ENCODE measurements at places on chromosomes 7 and 10. TPM values are rescaled to one million over a fixed set of nuclear protein-coding genes. Genes with fewer than 3 reads are reported as not detected.

CYP3A4 gene
- not detected for total RNA-seq

DNA sequence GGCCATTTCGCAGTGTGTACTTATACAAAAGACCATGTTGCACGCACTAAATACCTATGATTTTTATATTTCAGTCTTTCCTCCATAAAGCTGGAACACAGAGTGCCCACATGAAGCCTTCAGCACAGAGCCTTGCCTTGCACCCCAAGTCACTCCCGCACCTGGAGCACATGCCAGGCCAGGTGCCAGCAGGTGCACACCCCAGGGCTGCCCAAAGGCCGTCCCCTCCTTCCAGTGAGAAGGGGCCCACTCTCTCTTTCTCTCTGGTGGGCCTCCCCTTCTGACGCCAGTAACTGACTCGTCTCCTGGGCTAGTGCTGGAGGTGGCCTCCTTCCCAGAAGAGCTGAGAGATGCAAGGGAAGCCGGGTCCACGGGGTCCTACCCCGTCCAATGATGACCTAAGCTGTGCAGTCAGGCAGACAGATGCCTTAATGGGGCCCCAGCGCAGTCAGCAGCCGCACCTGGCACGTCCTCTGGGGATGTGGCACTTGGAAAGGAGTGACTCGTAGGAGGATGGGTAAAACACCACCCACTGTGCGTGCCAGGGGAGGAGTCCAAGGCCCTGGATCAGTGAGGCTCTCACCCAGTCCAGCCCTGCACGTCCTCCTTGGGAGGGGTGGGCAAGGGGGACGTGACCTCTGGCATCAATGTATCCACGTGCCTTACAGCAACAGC, 17.7 kb upstream of the SHH start:
- H3K4me3 ChIP-seq: no peak overlapping the region
- no peaks in the 10 kb centered on the region for H3K27me3 ChIP-seq
- no peak for DNase-seq
- H3K27ac ChIP-seq: no peak overlapping the region
- no peaks in the 10 kb centered on the region for H3K4me1 ChIP-seq

DNA sequence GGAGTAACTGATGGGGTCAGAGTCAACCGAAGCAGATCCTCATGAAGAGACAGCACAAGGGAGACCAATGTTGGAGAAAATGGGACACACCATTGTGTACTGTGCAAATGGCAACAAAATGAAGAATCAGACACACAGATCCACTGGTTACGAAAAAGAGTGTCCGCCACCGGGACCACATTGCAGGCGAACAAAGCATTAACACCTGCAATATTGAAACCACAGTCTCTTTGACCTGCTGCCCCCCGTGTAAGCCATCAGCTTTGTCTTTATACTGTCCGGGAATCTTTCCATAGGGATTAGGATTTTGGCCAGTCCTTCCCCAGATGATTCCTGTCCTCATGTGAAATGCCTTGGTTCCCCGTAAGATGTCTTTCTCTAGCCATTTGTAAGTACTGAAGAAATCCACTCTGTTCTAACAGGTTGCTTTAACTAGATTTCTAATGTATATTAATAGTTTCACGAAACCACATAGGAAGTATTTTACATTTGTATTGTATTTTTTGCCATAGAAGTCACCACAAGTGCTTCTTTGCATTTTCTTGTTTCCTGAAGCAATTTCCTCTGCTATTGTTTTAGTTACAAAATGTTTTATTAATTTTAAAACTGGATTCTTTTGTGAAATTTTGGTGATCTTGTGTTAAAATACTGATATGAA, 140.8 kb upstream of the NFE2L3 start:
- H3K27ac ChIP-seq: no peak overlapping the region
- H3K4me1 ChIP-seq: no peaks in the 10 kb centered on the region
- no peak overlapping the region for H3K4me3 ChIP-seq
- no peaks in the 10 kb centered on the region for H3K27me3 ChIP-seq

AKR1D1 gene
- total RNA-seq: not detected

PKD2L1 gene
- total RNA-seq: not detected

DNA sequence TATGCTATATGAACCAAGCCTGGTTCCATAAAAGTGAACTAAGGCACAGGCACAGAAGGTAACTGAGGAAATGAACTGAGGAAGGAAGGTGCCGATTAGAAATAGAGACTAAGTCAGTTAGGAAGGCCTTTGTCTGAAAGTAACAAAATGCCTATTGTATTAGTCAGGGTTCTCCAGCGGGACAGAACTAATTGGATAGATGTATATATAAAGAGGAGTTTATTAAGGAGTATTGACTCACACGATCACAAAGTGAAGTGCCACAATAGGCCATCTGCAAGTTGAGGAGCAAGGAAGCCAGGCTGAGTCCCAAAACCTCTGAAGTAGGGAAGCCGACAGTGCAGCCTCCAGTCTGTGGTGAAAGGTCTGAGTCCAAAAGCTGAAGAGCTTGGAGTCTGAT, 13.9 kb upstream of the PLXNA4 start:
- H3K27me3 ChIP-seq: no peaks in the 10 kb centered on the region
- H3K4me1 ChIP-seq: no peaks in the 10 kb centered on the region
- no peak overlapping the region for H3K27ac ChIP-seq
- H3K36me3 ChIP-seq: no peaks in the 10 kb centered on the region
- no peak overlapping the region for H3K4me3 ChIP-seq
- no peak for DNase-seq

PLEKHS1 gene
- not detected for total RNA-seq

GRCh38 chr7:96558530-96558929, 151.1 kb downstream of the SEM1 start:
- no peaks in the 10 kb centered on the region for H3K36me3 ChIP-seq
- H3K27me3 ChIP-seq: no peaks in the 10 kb centered on the region
- no peak for DNase-seq
- no peak overlapping the region for H3K27ac ChIP-seq
